ENCODE measurements at places on chromosomes 3 and 15.

- no peak for DNase-seq
Measured at GRCh38 chr15:60464836-60465630, 13.9 kb downstream of the ICE2 start.

DNA sequence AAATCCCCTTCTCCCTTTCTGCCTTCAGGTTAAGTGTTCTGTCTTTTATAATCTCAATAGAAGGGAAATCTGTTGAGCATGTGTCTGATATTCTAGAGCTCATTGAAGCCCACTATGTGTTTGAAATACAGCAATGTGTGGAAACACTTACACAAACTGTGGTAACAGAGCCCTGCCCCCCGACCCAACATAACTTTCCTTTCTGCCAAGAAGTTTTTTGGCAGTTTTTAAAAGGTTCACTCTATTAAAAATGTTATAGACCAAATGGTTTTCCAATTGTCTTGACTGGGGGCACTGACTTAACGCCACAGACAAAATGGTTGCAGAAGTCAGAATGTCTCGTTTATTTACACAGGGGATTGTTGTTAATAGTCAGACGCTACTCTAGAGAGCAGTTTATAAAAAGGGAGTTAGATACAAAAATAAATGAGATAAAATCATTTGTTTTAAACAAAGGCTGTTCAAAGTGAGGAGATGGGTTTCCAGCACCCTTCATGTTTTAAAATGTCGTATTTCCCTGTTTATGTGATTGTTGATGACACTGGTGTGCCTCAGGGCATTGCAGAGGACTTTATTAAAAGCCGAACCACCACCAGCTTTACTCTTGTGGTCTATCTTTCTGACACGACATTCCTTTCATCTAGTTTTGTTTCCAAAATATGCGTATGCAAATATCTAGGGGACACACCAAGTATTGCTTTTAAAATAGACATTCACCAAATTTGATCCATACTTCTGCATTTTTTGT lies 26.7 kb upstream of the GREM1 start:
- DNase-seq = no peak

- no peak for DNase-seq
Measured at GRCh38 chr15:52382647-52383046, 87.0 kb upstream of the MYO5C start.

DNA sequence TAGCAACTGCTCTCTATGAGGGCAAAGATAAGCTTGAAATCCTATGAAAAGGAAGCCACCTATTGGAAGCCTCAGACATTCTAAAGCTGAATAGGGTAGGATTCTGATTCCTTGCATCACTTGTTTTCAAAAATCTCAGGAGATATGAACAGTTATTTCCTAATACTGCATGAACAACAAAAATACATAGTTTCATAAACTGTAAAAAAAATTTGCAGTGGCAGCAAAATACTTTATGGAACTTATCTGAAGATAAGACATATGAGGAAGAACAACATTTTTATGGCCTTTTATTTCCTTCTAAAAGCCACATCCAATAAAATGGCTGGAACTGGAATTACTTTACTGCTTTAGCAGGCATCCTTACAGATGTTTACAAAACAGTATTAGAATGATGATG lies 29.9 kb downstream of the AP3S2 start:
- DNase-seq = no peak

GRCh38 chr3:49689046-49689907 lies at the start of the genes MST1 and RNF123:
TSS of gene MST1 (minus strand) at chr3:49689474. CDS start at chr3:49688691, 783 bp downstream.
TSS of gene RNF123 (plus strand) at chr3:49689557. CDS start at chr3:49691166, 1,609 bp downstream.
- DNase-seq = peak; percentile 85

- no peak for DNase-seq
Measured at GRCh38 chr3:52153389-52154096, 680 bp downstream of the POC1A start.

- no peak for DNase-seq
Measured at GRCh38 chr3:151290673-151291072, 12.3 kb upstream of the P2RY14 start.

GRCh38 chr15:84649706-84650105 lies 4.4 kb downstream of the WDR73 start:
- DNase-seq = no peak

DNA sequence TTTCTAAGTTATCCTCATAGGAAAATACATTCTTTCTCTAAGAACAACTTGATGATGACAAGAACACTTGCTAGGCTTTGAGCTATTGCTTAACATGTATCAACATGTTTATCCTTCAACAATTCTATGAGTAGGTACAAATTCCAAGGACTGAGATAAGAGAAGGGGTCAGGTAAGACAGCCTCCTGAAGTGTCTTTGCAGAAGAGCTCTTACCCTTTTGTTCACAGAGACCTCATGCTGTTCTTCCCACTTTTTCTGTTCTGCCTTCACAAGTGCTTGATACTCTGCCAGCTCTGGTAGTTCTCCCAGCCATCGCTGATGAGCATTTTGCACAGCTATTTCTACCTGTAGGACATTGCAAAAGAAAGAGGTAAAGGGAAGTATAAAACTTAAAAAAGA lies 50.9 kb downstream of the CEP152 start:
- no peak for DNase-seq

DNA sequence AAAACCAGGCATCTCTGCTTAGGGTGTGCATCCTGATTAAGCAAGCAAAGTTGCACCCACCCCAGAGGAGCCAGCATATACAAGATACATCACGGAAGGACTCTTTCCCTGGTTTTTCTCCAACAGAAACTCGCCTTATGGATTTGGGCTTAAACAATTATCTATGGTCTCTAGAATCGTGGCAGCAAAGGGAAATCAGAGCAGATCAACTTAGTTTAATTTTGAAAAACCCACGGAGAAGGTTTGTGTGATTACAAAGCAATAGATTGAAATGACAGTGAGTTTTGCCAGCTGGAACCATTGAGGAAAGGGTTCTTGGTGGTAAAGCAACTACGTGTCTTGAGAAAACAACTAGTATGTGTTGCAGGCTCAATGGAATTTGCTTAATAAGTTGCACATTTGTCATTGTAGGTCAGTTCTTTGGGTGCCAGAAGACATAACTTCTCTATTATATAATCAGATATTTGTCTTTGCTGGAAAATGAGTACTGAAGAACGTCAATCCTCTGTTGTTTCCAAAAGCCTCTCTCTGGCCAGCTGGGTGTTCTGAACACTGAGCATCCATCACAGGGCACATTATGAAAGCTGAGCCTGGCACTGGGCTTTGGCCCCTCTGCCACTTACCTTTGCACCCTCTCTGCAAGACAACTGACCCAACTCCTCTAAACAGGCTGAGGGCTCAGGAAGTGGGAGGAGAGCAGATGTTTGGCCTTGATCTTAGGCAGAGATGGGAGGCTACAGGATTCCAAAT lies 75.7 kb upstream of the FBN1 start:
- no peak for DNase-seq

- no peak for DNase-seq
Measured at GRCh38 chr3:119140466-119140865, 5.5 kb upstream of the TEX55 start.

DNA sequence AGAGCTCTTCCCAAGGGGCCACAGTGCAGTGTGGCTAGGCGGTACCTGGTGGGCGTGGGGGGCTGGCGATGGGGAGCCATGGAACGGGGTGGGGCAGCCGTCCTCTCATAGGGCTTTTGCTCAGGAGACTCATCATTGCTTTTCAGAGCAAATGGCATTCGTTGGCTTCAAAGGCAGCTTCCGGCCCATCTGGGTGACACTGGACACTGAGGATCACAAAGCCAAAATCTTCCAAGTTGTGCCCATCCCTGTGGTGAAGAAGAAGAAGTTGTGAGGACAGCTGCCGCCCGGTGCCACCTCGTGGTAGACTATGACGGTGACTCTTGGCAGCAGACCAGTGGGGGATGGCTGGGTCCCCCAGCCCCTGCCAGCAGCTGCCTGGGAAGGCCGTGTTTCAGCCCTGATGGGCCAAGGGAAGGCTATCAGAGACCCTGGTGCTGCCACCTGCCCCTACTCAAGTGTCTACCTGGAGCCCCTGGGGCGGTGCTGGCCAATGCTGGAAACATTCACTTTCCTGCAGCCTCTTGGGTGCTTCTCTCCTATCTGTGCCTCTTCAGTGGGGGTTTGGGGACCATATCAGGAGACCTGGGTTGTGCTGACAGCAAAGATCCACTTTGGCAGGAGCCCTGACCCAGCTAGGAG lies 40.8 kb downstream of the MESD start:
- no peak for DNase-seq

DNA sequence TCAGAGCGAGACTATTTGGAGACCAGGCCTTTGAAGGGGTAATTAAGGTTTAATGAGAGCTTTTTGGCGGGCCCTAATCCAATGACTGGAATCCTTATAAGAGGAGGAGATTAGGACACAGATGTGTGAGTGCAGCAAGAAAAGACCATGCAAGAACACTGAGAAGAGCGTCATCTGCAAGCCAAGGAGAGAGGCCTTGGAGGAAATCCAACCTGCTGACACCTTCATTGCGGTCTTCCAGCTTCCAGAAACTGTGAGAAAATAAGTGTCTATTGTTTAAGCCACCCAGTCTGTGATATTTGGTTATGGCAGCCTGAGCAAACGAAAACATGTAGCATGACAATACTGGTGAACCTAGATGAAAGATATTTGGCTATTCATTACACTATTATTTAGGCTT lies 23.0 kb upstream of the MUSTN1 start:
- DNase-seq = no peak

GRCh38 chr3:154799800-154800199 lies 280.3 kb upstream of the MME start:
- no peak for DNase-seq

GRCh38 chr3:177144922-177145321 lies 52.4 kb downstream of the TBL1XR1 start:
- no peak for DNase-seq

- DNase-seq = no peak
Measured at GRCh38 chr3:79204351-79204750, 563.4 kb downstream of the ROBO1 start.

DNA sequence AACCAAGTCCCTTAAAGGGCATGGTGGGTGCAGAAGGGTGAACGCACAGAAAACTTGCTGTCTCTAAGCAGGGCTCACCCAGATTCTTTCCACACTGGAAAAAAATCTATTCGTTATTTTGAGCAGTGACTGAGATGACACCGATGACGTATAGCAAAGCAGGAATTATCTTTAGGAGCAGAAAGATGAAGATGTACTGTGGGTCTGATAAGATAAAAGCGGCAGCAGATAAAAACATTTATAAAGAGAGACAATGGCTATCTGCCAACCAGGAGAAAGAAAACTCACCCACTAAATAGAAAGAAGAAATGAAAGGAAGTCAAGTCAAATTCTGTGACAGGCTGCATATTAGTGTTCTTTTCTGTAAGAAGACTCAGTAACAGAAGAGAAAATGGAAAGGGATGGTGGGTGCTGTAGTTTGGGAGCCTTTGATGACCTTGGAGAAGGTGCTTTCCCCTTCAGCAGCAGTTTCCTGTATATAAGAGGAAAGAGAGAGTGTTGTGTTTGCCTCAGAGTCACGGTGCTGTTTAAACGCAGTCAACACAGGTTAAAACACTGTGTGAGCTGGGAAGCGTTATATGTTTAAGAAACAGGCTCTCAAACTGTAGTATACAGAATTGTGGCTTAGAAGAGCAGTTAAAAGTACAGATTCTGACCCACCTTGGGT lies 111.6 kb downstream of the AQP9 start:
- no peak for DNase-seq

DNA sequence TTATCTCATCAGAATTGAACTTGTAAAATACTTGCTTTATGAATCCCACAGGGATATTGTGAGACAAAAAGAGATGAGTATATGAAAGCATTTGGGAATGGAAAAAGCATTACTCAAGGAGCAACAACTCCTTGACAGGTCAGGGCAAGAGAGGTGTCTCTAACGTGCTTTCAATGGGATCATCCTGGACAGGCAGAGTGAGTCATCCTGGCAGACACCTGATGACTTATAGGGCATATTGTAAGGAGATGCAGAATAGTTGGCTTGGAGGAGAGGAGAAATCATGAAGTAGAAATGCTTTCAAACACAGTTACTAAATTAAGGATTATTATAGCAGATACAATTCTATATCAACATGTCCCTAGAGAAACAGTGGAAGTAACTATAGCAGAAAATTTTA lies 71.9 kb upstream of the THSD4 start:
- DNase-seq = no peak

DNA sequence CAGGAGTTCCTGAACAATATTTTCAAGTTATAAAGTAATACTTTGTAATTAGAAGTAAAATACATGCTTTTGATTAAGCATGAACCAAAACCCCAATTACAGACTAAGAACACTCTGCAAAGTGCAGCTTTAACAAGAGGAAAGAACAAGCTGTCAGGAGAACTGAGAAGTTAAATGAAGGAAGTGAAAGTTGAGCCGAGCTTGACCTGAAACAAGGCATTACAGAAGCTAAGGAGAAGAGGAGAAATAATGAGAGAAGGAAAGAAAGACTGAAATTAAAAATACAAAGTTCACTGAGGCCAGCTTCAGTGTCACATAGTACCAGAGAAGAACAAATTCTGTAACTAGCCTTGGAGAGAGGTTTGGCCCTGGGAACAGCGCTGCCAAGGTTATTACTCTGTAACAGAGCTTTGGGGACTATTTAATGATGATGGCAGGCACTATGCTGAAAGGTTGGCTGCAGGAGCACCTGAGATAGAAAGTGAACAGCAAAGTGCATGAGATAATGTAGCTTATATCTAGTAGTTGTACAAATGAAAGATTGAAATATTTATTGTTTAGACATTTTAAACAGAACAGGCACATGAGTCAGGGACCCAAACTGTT lies 241.9 kb upstream of the PEX5L start:
- no peak for DNase-seq

- no peak for DNase-seq
Measured at GRCh38 chr3:78026318-78026828, 986.5 kb downstream of the ROBO2 start.

- DNase-seq = no peak
Measured at GRCh38 chr15:63474810-63475316, 29.5 kb upstream of the USP3 start.

- DNase-seq = no peak
Measured at GRCh38 chr3:167467848-167468611, 5.8 kb downstream of the SERPINI2 start.

DNA sequence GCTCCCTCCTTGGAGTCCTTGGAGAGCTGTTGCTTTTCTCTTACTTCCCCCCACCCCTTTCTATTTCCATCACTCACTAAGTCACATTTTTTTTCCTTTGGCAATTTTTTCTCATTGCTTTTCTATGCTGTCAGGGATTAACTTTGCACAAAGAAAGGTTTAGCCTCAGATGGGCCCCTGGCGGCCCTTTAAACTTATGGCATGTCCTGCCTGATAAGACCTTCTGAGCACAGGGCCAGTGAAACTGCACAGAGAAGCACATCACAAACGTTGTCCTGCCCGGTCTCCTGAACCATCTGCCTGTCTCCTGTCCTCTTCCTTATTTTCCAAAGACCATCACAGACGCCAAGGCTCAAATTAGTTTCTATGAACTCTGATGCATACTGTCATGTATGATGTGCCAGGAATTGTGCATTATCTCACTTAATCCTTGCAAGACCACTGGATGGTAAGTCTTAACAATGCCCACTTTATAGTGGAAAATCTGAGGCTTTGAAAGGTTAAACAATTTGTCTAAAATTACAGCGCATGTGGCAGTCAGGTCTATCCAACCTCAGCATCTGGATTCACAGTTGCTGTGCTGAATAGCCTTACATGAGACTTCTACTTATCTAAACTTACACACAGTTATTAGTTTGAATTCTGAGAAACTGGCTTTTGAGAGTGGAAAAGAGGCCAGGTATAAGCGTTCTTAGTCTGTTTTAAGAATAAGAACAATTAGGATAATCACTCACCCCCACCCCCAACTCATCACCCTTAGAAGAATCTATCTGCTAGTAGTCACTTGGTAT lies 648.1 kb downstream of the NTRK3 start:
- DNase-seq = no peak

- no peak for DNase-seq
Measured at GRCh38 chr15:96422125-96422524, 91.6 kb downstream of the NR2F2 start.

- no peak for DNase-seq
Measured at GRCh38 chr3:197015790-197016736, 13.6 kb downstream of the MELTF start.

- no peak for DNase-seq
Measured at GRCh38 chr3:110021659-110022058, 684.3 kb upstream of the DPPA4 start.
